ENCODE measurements at places on chromosomes 2 and 18.

DNA sequence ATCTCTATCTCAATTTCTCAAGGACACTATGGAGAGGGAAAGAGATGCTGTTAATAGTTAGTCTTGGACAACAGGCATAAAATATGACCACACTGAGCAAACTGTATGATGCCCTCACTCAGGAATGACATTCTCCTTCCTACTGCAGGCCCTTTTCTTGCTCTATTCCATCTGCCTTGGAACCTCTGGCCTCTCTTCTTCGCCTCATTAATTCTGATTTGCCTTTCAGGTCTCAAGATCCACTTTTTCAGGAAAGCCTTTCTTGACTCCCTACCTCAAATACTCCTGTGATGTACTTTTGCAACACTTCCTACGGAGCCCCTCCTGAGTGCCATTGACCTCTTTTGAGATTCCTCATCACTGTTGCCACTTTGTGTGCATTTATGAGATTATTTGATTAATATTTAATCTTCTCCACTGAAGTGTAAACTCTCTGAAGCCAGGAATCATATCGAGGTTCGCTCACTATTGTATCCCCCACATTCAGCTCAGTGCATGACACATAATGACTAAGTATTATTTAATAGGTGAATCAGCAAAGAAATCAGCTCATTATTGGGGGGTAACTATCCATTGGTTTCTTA, 21.3 kb upstream of the SPP2 start:
- no peak for DNase-seq

- no peak for DNase-seq
Observed at GRCh38 chr2:77521548-77521891, 656 bp downstream of the LRRTM4 start.

- DNase-seq, result no peak
Observed at GRCh38 chr2:157747695-157748370, 119.2 kb upstream of the ACVR1C start.

DNA sequence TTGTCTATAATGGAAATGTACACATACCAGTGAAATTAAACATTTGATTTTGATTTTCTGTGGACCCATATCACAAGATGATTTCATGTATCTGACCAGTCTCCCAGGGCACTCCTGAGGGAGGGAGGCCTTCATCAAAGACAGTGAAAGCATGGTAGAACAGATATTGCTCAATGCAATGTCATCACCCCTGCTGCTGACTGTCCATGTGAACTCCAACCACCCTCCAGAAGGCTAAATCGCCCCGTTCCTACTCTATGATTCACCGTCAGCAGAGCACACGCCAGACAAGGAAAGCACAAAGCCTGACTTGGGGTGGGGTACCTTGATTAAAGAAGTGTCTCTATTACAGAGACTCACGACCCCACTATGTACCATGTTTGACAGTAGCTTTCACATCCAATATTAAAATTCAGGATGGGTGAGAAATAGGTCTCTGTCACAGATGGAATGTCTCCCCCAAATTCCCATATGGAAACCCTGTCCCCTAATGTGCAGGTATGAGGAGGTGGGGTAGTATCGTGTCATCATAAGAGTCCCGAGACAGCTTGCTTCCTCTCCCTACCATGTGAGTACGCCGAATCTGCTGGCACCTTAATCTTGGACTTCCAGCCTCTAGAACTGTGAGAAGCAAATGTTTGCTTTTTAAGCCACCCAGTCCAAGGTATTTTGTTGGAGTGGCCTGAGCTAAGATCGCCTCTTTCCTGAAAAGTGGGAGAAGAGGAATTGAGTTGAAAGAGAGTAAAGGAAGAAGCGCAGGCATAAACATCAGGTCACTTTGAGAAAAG, 42.4 kb downstream of the CYB5A start:
- no peak for DNase-seq

DNA sequence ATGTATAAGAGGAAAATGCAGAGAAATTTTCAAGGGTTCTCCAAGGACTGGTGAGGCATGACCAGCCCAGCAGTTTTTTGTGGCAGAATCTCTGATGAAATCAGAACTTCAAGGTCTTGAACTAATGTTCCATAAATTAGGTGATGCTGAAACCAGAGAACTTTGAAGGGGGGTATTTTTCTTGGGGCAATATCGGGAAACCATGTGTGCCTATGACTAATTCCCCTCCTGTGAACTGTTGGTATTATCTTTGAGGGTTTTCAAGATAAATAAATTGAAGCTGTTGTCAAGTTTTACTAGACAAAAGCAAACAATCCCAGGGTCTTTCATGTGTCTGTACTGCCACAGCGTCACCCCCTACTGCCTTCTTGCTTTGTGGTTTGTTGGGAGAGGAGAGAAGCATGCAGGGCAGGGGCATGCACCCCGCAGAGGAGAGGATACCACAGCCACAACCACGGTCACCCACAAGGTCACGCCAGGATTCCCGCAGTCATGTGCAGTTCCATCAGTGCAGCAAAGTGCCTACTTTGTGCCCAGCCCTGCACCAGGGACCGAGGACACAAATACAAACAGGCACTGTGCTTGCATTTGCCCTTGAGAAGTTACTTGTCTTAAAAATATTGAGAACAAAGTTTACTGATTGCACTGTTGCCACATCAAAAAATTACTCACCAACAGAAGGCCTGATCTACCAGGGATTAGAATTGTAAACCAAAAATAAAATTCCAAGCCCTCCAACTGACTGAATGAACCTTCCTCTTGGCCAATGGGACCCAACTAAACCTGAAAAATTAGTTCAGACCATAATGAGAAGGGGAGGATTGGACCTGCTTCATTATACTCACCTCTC, 413.3 kb upstream of the TRIB2 start:
- DNase-seq, result no peak

- no peak for DNase-seq
Observed at GRCh38 chr2:240876475-240877251, 8.0 kb downstream of the AGXT start.

DNA sequence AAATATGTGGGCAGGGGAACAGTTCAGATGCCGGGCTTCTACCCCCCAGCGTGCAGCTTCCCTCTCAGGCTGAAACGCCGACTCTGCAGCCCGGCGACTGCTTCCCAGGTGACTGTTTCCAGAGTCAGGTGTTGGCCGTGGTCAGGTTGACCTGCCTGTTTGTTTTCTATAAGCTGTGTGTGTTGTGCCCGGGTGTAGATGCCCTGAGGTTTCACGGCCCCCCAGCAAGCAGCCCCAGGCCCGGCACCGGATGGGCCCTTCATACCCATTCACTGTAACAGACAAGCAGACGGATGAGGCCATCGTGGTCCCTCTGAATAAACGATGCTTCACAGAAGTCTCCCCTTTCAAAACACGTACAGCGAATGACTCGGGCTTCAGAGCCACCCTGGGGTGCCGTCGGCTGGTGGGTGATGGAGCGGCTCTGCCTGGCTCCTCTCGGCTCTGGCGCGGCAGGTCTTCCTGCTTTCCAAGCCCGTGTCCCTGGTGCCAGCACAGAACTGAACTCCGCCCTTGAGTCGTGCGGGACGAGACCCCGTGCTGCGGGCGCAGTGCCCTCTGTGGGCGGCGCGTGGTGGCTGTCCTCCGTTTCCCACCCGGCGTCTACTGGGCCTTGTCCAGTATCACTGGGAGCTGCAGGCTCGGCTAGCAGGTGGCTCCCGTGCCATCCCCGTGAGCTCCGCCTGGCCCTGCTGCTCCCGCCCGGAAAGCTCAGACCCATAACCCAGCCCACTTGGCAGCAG, 15.0 kb upstream of the KCNG2 start:
- DNase-seq, result no peak

- DNase-seq, result no peak
Observed at GRCh38 chr2:20541651-20542050, 94.8 kb downstream of the RHOB start.

- DNase-seq, result peak; percentile 14
Observed at GRCh38 chr2:238879621-238880377, 31.9 kb downstream of the TWIST2 start.

DNA sequence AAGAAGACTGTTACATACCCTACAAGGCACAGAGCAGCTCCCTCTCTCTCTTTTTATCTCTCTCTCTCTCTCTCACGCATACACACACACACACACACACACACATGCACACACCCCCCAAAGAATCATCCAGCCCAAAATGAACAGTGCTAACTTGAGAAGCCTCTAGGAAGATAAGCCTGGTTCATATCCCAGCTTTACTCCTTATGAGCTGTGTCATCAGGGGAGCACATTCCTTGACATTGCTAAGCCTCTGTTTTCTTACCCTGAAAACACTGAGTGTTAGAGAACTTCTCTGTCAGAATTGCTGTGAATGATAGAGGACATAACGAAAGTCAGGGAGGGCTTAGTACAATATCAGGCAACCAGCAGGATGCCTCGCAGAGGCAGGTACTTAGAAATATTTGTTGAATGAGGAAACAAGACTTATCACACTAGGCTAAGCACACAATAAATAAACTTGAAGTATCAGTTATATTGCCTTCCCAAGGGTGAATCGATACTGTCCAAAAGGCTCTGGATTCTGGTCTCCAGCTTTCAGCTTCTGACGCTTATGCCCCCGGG, 725.6 kb upstream of the ID2 start:
- DNase-seq, result no peak

DNA sequence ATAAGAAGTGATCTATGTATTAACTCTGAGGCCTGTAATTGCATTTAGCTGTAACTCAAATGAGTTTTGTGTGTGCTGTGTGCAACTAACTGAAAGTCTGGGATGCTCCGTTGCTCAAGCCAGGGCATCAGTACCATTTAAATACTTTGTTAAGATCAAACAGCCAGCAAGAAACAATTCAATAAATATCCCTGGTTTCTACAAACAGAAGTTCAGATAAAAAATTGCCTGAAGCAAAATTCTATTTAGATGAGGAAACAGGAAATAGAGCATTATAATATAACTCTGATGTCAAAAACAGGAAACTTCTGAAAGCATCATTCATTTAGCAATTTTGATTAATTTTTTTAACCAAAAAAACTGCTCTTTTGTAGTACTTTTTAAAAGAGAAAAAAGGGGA, 18.9 kb upstream of the SLC38A11 start:
- DNase-seq, result no peak

- no peak for DNase-seq
Observed at GRCh38 chr2:676647-677055, 555 bp downstream of the TMEM18 start.

GRCh38 chr2:197435598-197436420, 981 bp upstream of the SF3B1 start:
- DNase-seq, result no peak

- DNase-seq, result peak; percentile 18
Observed at GRCh38 chr2:119106301-119106897, 52.2 kb downstream of the C1QL2 start.

- DNase-seq, result no peak
Observed at GRCh38 chr2:172674968-172675303, 60.7 kb upstream of the RAPGEF4 start.

- no peak for DNase-seq
Observed at GRCh38 chr2:112768432-112768831, 4.0 kb upstream of the CKAP2L start.

DNA sequence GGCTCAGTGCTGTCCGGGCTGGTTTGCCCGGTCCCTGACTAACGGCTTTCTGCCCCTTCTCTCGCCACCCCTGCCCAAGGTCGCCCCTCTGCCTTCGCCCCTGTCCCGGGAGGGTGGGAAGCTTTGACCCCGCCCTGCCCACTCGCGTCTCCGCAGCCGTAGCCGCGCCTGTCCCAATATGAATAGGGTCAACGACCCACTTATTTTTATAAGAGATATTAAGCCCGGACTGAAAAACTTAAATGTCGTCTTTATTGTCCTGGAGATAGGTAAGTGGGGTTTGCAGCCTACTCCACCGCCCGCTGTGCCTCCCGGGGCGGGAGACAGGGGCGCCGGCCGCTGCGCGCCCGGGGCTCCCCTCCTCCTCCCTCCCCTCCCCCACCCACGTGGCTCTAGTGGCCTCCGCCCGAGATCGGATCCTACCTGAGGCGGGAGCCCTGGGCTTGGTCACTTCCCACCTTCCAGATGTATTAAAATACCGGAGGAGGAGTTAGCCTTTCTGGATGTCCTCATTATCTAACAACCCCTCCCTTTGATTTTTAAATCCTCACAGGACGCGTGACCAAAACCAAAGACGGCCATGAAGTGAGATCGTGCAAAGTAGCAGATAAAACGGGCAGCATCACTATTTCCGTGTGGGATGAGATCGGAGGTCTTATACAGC, 633 bp downstream of the NABP1 start:
- peak; percentile 42 for DNase-seq

- DNase-seq, result no peak
Observed at GRCh38 chr2:28972778-28973335, 8.2 kb upstream of the TOGARAM2 start.

- DNase-seq, result peak; percentile 72
Observed at GRCh38 chr2:130332271-130333073, 10.2 kb upstream of the IMP4 start.

DNA sequence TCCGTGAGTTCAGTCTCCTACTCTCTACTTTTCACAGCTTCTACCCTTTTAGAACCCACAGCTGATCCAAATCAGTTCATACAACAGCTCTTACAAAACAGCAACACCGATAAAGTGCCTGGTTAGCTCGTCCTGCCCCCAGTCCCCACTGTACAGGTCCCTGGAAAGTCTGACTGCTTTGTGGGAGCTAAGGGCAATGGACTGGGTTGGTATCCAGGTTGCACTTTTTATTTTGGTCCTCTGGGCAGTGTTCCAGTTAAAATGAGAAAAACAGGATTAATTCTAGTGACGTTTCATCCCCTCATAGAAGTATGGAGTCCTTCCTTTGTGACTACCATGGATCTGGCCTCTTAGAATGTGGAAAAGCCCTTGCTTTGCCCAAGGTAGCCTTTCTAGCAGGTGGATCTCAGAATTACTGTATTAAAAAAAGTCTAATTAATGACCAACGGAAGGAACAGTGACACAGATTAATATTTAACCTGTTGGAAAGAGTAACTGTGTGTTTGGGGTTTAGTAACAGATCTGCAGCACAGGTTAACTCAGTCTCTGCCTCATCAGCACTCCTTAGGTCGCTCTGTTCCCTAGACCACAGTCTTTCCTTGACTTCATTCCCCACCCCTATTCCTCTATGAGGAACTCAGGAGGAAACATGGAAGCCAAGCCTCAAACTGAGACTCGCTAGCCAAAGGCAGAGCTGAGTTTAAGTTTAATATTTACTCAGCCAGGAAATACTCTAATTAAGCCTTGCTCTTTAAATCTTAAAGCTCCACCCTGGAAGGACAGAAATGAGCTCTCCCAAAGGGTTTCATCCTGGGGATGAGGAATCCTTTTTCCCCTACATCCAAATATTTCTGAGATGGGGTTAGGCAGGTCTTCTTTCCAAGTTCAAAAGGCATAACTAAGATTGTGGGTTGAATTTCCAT, 52.8 kb upstream of the ITGA6 start:
- DNase-seq, result no peak

GRCh38 chr2:46241344-46241743, 55.9 kb upstream of the EPAS1 start:
- DNase-seq, result no peak

- DNase-seq, result no peak
Observed at GRCh38 chr2:192414794-192415193, 220.1 kb upstream of the TMEFF2 start.

GRCh38 chr2:58574873-58575272, 333.7 kb upstream of the FANCL start:
- DNase-seq, result no peak

- no peak for DNase-seq
Observed at GRCh38 chr2:74291886-74292621, 51.2 kb downstream of the SLC4A5 start.

All from stimulated activated CD4-positive, alpha-beta T cell treated with anti-CD3 and anti-CD28 coated beads, TNF-alpha, amount 100 ng/mL, for 24 hours (primary cell).